Smooth muscle cell of bladder (primary cell): ENCODE measurements at places on chromosomes 11 and 22. TPM values are rescaled to one million over a fixed set of nuclear protein-coding genes. Genes with fewer than 3 reads are reported as not detected.

FGF3 gene
- not detected in 2 replicates for total RNA-seq

ZBTB3 gene
- total RNA-seq = 9.7 and 12.7 TPM in 2 replicates

FOLR2 gene
- not detected in 2 replicates for total RNA-seq

SYCE3 gene
- 0.37 and 0.85 TPM in 2 replicates for total RNA-seq

PRRG4 gene
- under 0.01 and 0.09 TPM in 2 replicates for total RNA-seq

SUSD2 gene
- 2.8 and 3.7 TPM in 2 replicates for total RNA-seq
